ENCODE measurements at places on chromosomes 7 and 10.

DNA sequence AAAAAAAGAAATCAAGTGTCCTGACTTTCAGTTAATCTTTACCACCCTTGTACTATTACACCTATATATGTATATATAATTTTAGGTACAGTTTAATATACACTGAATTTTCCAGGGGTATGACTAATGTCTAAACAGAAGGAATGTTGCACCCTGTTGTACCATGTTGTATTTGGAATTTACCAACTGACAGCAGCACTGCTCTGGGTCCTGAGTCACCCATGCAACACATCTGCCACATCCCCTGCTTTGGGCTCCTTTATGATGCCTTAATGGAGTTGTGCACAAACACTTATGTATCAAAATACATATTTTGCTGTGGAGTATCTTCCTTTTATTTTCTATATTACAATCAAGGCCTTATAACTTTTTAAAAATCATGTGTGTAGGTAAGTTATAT lies 21.2 kb downstream of the YAE1 start:
- DNase-seq: no peak

DNA sequence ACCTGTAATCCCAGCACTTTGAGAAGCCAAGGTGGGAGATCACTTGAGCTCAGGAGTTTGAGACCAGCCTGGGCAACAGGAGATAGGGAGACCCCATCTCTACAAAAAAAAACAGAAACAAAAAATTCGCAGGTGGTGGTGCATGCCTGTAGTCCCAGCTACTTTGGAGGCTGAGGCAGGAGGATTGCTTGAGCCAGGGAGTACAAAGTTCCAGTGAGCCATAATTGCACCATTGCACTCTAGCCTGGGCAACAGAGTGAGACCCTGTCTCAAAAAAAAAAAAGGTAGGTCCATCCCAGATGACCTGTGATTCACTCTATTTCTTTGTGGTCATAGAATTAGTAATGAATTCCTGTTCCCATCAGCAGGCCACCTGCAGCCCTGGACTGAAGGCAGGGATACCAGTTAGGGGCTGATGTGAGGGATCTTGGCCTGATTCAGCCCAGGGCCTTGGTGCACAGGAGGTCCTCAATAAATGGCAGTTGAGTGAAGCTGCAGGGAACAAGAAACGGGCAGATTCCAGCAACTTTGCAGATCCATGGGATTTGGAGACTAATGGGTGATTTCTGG lies at the start of gene MYH16:
Gene MYH16, plus strand, starts transcription at position 364 of the 570 bp plus-strand sequence.
- DNase-seq: no peak

DNA sequence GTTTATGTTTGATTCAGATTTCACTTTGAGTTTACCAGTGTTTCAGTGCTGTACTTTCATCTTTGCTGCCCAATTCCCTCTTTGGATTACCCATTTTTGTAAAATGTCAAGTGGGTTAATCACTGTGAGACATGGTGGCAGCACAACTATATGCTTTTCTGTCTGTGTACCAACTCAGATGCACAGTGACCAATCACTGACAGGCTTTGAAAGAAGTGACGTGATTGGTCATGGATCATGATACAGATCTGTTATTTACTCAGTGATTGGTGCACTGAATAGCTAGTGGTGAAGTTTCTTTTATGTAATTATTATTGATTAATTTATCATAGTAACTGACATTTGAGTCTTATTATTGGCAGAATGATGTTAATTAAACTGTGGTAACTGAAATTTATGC lies 126.9 kb downstream of the SDK1 start:
- DNase-seq: no peak

- no peak for DNase-seq
These were observed 134.0 kb downstream of the PTPRN2 start for GRCh38 chr7:158453663-158454062.

GRCh38 chr7:69811476-69812308 lies 213.4 kb downstream of the AUTS2 start:
- DNase-seq: no peak

DNA sequence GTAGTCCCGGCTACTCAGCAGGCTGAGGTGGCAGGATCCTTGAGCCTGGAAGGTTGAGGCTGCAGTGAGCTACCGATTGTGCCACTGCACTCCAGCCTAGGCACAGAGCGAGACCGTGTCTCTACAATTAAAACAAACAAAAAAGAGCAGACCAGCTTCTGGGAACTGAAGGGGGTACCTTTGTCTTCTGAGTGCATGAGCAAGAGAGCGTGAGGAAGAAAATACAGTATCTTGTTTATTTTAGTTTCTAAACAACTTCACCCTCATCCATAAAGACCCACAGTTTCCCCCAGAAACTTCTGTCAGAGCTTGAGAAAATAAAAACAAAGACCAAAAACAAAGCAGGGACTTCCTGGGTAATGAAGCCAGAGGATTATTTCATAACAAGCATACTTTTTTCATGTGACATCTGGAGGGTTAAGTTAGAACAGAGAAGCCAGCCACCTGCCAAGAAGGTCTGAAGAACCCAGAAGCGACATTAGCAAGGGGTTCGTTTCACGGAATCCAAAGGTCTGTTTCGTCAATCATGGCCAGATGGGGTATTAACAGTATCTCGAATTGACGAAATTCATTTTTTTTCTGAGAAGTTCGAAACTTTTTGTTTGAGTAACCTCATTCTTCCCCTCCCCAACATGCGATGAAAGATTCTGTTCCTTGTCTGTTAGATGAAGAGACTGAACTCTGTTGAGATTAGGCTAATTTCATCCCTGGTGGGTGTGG lies 10.2 kb upstream of the IL2RA start:
- no peak for DNase-seq

GRCh38 chr7:13032576-13032975 lies 345.1 kb downstream of the ARL4A start:
- DNase-seq: no peak

- DNase-seq: peak; percentile 57
These were observed 19.9 kb upstream of the MAP3K8 start for GRCh38 chr10:30413996-30414576.

DNA sequence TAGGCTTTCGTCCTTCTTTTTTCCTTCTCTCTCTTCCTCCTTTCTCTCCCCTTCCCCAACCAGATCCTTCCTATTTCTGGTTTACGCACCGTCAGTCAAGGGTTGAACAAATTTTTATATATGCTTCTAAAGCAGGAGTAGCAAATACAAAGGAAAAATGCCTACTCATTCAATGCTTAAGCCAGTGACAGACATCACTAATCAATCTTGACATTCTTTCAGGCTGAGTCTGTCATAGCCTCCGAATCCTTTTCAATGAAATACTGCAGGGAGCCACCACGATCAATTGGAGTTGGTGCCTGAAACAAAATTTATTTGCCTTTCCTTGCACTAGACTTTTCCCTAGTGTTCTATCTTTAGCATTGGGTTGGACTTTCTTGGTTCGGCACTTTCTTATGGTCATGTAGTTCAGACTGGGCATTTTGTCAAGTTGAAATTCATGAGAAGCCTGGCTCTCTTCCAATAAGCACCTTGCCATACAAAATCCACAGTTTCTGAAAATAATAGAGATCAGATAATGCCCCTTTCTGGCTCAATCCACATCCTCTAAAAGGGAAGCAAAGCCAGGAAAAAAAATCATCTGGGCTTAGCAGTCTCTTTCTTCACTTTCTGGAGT lies 239.5 kb upstream of the PLXNA4 start:
- no peak for DNase-seq

All from heart right ventricle (tissue), 16 donors.